ENCODE measurements at places on chromosomes 3 and 15.

DNA sequence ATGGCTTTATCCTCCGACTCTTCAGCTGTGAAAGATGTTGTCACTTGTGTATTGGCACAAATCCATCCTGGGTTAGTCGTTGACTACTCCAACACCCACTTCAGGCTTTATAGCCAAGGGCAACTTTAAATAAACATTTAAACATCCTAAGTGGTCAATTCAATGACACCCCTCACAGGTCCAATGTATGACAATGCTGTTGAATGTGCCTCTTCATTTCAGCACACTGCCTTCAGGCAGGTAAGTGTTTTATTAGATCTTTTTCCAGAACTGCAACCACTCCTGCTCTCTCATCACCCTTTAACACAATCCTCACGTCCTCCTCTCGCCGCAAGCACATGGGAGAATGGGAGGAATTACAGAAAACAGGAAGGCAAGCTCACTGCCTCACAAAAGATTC, 30.3 kb downstream of the IL12A start:
- no peaks in the 10 kb centered on the region for H3K27me3 ChIP-seq
- no peaks in the 10 kb centered on the region for H3K4me1 ChIP-seq
- no peak overlapping the region for H3K4me3 ChIP-seq
- no peak for DNase-seq
- H3K27ac ChIP-seq = no peak overlapping the region

- DNase-seq = no peak
- no peaks in the 10 kb centered on the region for H3K36me3 ChIP-seq
- peaks cover 16% of the 10 kb centered on the region for H3K27me3 ChIP-seq
- no peaks in the 10 kb centered on the region for H3K4me1 ChIP-seq
Measured at GRCh38 chr3:127349501-127350171, 61.8 kb upstream of the PRR20G start.

DNA sequence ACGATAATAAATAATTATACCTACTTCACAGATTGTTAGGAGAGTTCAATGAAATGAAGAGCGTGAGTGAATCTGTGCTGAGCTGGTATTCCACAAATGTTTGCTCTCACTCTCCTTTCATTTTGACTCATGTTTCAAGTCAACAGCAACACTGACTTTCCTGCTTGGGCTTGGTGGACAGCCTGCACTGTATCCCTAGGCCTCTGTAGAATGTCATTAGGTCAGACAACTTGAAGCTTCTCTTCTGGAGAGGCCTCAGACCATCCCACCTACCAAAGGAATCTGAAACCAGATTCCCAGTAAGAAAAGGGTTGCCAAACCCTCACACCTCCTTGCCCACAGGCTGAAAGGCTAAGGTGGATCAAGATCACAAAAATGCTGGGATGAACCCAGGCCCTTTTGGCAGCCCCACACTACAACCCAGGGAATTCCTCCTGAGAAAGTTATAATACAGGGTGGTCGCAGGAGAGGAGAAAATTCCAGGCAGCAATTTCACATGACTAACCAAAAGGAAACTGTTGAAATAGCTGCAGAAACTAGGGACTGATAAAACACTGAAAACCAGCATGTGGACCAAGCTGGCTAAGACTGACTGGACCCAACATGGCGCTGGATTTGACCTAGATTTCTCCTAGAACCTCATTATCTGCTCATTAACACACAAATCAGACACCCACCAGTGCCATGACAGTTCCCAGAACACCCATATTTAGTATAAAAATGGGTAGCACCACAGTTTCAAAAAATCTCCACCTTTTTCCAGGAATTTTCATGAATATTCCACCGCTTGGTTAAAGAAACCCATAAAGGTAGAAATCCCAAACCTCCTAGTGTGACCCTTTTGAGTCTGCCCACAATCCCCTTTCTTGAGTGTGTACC, 57.0 kb upstream of the ZNF148 start:
- DNase-seq = no peak
- H3K4me3 ChIP-seq = no peak overlapping the region
- H3K36me3 ChIP-seq = no peaks in the 10 kb centered on the region
- peaks cover 4% of the 10 kb centered on the region for H3K27me3 ChIP-seq
- H3K4me1 ChIP-seq = no peaks in the 10 kb centered on the region

GRCh38 chr3:42831321-42831713, 22.1 kb downstream of the ACKR2 start:
- H3K27me3 ChIP-seq = no peaks in the 10 kb centered on the region
- peak; percentile 31 for DNase-seq
- no peaks in the 10 kb centered on the region for H3K4me1 ChIP-seq
- H3K27ac ChIP-seq = no peak overlapping the region
- H3K4me3 ChIP-seq = no peak overlapping the region
- no peaks in the 10 kb centered on the region for H3K36me3 ChIP-seq

- H3K36me3 ChIP-seq = no peaks in the 10 kb centered on the region
- no peak overlapping the region for H3K27ac ChIP-seq
- no peak for DNase-seq
Measured at GRCh38 chr15:75694241-75695182, 18.1 kb downstream of the CSPG4 start.
